ENCODE measurements at places on chromosomes 12 and 14.

- no peak for DNase-seq
These were observed 50.9 kb downstream of the CCDC88C start for GRCh38 chr14:91366749-91367148.

DNA sequence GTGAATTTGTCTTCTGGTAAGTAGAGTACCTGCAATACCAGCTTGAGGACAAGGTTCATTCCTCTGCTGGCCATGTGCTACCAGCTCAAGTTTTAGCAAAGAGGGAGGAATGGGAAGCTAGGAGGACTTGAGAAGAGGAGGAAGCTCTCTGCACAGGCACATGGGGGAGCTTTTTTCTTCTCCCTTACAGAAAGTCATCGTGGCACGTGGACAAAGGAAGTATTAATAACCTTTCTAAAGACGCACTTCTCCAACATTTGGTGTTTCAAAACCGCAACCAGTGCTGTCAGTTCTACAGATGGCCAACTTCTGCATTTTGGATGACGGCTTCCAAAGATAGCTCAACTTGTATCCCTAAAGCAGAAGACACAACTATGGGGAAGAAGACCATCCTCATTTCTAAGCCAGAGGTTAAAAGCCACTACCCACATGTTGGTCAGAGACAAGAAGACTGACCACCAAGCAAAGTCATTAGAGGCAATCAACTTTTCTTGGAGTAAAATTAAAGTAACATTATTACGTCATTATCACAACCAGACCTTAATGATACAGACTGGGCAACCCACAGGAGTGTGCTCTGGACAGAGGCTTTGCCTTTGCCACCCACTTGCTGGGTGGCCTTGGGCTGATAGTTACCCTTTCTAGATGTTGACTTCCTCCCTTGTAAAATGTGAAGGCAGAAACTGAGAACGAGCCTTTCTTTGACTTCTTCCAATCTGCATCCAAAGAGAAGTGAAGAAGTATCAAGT is 12.3 kb upstream of the TMED10 start:
- no peak for DNase-seq

DNA sequence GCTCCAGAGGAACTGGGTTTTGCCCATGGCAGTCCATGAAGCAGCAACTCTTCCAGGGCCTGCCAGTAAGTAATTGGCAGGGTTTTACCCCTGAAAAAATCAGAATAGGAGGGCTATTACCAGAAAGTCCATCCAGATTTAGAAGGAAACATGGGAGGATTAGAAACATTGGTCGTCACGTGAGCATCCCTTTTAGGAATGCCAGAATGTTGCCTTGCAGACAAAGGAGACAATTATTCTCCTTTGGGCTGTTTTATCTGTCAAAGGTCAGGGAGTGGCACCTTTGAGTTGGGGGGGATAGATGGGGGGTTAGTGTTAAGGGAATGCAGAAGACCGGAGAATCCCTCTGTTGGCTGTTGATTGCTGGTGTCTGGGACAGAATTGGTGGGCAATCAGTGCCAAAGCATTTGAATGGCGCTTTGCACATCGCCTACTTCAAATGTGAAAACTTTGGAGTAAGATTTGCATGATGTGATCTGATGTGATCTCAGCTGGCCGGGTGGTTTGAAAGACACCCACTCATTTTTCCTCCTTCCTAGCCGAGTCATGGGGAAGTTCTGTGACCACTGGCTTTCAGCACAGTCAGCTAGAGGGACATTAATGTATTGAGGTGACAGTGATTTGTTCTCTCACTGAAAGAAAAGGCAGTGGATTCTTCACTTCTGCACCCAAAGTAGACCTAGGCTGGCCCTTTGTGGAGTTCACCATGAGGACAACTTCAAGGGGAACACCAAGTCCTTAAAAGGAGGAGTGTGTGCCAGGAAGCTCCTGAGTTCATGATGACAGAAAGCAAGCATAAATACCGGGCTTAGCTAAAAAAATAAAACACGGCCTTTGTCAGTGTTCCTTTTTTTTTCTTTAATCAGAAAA is 31.4 kb downstream of the FLVCR2 start:
- DNase-seq = no peak

DNA sequence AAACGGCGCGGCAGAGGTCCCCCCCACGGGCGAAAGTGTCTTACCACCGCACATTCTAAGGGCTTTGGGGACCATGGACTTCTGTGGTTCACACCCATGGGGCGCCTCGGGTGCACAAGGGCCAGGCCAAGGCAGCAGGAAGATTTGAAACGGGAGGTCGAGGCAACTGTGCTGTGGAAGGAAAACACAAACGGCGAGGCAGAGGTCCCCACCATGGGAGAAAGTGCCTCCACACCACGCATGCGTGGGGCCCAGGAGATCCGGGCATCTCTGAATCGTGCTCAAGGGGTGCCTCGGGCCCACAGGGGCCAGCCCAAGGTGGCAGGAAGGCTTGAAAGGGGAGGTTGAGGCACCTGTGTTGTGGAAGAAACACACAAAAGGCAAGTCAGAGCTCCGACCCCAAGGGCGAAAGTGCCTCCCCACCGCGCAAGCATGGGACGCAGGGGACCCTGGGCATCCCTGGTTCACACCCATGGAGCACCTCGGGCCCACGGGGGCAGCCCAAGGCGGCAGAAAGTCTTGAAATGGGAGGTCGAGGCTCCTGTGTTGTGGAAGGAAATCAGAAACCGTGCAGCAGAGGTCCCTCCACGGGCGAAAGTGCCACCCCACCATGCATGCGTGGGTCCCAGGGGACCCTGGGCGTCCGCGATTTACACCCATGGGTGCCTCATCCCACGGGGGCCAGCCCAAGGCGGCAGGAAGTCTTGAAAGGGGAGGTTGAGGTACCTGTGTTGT is 371.0 kb downstream of the ALG10 start:
- DNase-seq = no peak

- no peak for DNase-seq
These were observed 304.2 kb downstream of the AKAP6 start for GRCh38 chr14:32633224-32633859.

DNA sequence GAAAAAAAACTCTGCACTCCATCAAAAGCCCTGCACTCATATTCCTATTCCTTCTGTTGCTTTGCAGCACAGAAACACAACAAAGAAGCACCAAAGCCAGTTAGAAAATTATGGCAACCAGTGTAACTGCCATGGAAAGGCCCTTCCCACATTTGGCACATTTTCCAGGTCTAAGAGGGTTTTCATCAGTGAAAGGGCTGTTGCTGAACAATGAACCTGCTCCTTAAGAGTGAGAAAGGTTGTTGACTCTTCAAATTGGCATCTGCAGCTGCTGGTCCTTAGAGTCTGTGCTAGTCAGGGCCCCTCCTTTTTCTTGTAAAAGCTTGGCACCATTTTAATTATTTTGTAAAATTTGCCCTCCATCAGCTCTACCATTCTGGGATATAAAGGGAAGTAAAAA is 378.7 kb upstream of the KITLG start:
- DNase-seq = no peak

GRCh38 chr12:563787-564298 is 99.4 kb downstream of the NINJ2 start:
- DNase-seq = no peak

GRCh38 chr12:128807161-128807724 is 16.5 kb downstream of the SLC15A4 start:
- DNase-seq = no peak

- no peak for DNase-seq
These were observed 82.0 kb downstream of the NCOR2 start for GRCh38 chr12:124485371-124485770.

DNA sequence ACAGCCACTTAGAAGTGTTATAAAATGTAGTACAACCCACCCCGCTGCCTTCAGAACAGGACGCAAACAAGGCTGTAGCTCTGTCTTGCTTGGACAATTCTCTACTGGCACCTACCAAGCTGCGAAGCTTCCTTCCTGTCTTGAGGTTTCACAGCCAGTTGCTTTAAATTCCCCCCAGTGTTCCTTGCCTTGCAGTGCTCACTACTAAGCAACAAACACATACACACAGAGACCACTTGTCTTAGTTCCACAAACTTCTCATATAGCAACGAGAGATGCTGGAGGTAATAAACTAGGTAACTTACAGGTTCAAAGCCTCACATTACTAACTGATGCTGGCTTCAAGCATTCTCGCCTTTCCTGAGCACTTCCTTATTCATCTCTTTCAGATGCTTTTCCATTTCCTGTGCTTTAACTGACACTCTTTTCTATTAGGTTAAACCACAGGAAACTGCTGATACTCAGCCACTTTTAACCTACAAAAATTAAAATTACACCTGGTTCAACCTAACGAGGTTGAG is 91.5 kb upstream of the PTGDR start:
- no peak for DNase-seq

GRCh38 chr14:90649557-90650135 is 166.6 kb downstream of the TTC7B start:
- DNase-seq = no peak
